Thoracic aorta (tissue), 2 donors: ENCODE measurements at places on chromosomes 6 and 20.

DNA sequence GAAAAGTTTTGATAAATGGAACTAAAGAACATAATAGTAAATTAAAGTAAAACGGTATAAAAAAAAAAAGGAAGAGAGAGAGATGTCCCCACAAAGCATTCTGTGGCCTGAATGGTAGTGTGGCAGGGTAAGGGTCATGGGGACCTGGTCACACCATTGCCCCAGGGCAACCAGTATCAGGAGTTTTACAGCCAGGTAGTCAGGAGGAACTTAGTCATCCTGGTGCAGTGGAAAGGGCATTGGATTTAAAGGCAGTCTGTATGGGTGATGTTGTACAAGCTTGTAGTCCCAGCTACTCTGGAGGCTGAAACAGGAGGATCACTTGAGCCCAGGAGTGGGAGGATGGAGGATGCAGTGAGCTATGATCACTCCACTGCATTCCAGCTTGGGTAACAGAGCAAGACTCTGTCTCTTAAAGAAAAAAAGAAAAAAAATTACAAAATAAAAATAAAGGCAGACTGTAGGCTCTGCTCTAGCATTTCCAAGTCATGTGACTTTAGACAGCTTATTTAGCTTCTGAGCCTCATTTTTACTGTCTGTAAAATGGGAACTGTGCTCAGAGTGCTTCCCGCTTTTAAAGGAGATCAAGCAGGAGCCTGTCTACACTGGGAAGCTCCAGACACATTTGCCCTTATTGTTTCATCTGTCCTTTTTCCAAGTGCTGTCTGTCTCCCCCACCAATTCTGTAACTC lies 112.8 kb upstream of the ARMC2 start:
- DNase-seq: no peak

DNA sequence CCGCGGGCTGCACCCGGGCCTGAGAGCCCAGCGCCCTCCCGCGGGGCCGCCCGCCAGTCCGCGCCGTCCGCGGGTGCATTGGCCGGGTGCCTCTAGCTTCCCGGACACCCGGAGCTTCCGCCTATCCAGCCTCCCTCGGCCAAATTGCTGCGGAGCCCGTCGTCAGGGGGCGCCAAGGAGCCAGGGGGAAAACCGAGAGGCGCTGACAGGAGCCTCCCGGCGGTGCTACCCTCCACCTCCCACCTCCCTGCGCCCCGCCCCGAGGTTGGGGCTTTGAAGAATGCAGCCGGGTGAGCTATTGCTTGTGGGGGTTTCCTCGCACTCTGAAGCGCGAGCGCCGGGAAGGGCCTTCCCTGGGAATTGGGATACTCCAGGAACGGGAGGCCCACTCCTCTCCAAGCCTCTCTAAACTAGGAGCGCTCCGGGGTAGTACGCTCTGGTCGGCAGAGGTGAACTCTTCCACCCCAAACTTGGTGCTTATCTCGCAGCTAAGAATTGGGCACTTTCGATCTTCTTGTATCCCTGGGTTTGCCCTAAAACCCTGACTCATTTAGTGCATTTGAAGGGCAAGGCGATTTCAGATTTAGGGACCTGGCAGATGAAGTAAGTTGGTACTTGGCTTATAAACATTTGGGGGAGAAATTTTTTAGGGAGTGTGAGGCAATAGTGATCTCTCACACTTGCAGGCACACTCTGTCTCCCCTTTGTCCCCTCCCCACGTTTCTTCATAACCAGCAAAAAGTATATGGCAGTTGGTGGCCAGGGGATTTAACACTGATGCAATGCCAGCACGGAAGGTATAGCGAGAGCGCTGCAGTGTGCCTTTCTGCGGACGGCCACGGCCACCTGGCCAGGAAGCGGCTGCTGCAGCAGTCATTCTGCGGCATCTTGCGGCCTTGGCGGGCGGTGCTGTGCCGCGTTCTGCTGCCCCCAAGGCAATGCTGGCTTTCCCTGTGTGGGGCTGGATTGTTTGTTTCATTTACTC lies 556 bp downstream of the BEND6 start:
- peak; percentile 35 for DNase-seq

- peak; percentile 6 for DNase-seq
These were observed 195.5 kb downstream of the JARID2 start for GRCh38 chr6:15441215-15441868.

DNA sequence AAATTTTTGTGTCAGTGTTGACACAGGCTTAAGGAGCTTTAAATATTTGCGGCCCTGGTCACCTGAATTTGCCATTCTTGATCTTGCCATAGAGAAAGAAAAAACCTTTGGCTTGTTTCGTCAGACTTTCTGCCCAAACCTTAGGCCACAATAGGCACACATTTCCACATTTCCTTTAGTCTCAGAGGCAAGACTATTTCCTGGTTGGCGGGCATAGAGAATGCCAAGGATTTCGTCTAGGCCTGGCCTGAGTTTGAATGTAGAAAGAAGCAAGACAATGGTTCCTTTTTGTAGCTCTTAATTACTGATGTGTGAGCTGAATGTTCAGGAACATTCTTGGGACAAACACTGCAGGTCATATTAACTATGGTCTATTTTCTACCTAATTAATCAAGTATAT lies 108.1 kb downstream of the TRMT11 start:
- DNase-seq: no peak

DNA sequence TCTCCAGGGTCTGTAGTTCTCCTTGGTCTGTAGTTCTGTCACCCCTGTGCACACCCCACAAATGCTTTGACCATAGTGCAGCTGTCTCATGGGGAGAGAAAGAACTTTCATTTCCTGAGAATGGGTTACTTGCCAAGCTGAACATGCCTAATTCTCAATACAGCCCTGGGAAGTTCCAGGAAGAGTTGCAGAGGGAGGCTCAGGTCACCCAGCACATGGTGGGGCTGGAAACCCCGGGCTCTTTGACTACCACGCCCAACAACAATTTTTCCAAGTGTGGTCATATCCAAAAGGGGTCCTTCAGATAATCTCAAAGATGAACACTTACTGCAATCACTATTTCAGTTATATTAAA lies 2.2 kb upstream of the PTPRA start:
- no peak for DNase-seq

GRCh38 chr20:39433466-39433865 lies 471.3 kb downstream of the DHX35 start:
- DNase-seq: no peak

GRCh38 chr6:127554435-127555006 lies 22.5 kb upstream of the C6orf58 start:
- no peak for DNase-seq
